H1 (cell line): ENCODE measurements at places on chromosomes 4 and X.

- H3K27ac ChIP-seq: no peak overlapping the region
- no peaks in the 10 kb centered on the region for H3K4me1 ChIP-seq
- H3K36me3 ChIP-seq: no peaks in the 10 kb centered on the region
- no peaks in the 10 kb centered on the region for H3K27me3 ChIP-seq
- no peak for DNase-seq
Observed at GRCh38 chr4:154616731-154617130, 4.3 kb upstream of the FGG start.

DNA sequence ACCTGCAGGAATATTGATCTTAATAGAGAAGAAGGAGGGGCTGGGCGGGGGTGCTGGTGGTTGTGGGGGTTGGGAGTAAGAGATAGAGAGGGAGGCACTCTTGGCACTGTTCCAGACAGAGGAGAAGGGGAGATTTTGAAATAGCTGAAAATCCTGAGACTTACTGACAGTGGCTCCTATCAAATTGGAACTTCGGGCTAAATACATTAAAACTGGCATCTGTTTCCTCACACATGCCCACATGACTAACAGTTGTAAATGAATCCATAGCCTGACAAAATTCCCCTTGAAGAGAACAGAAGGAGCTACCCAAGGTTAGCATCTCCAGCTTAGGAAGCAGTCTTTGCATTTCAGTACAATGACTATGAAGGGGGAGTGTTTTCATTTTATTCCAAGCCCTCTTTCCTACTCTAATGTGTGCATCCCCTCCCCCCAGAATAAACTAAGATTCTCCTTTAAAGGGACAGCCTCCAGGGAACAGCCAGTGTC lies 1.4 kb downstream of the DCX start:
- no peaks in the 10 kb centered on the region for H3K27me3 ChIP-seq
- H3K4me1 ChIP-seq: no peaks in the 10 kb centered on the region; the same call in 1 of the 2 replicates
- no peak for DNase-seq
- H3K27ac ChIP-seq: no peak overlapping the region
- no peaks in the 10 kb centered on the region for H3K36me3 ChIP-seq

- no peak for DNase-seq
- no peaks in the 10 kb centered on the region for H3K36me3 ChIP-seq
- H3K27ac ChIP-seq: no peak overlapping the region
- H3K4me1 ChIP-seq: no peaks in the 10 kb centered on the region
- no peak overlapping the region for H3K4me3 ChIP-seq
- H3K27me3 ChIP-seq: no peaks in the 10 kb centered on the region
Observed at GRCh38 chrX:110268886-110269285, 49.0 kb downstream of the AMMECR1 start.

DNA sequence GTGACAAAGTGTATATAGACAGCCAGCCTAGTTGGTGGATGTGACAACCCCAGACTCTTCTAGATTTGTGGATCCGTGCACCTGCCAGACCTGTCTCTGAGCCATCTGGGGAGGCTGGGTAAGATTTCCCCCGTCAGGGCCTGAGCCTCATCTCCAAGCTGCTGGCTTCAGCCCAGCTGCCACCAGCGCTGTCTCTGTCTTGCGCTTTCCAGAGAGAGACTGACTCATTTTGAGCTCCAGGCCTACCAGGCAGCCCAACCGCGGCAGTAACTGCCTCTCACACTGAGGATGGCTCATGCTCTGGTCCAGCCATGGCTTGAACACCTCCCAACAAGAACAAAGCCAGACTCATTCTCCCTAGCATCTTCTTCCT lies 26.4 kb downstream of the NOP14 start:
- no peak overlapping the region for H3K27ac ChIP-seq
- H3K4me1 ChIP-seq: peaks cover 14% of the 10 kb centered on the region
- no peak for DNase-seq
- no peak overlapping the region for H3K4me3 ChIP-seq
- no peaks in the 10 kb centered on the region for H3K27me3 ChIP-seq

- DNase-seq: peak; percentile 64
- no peaks in the 10 kb centered on the region for H3K27me3 ChIP-seq
- H3K4me1 ChIP-seq: peaks cover 12% of the 10 kb centered on the region
- H3K27ac ChIP-seq: no peak overlapping the region
Observed at GRCh38 chr4:186669159-186669731, 54.4 kb downstream of the FAT1 start.

- no peaks in the 10 kb centered on the region for H3K27me3 ChIP-seq
- no peaks in the 10 kb centered on the region for H3K36me3 ChIP-seq
- H3K27ac ChIP-seq: no peak overlapping the region
- no peaks in the 10 kb centered on the region for H3K4me1 ChIP-seq
- H3K4me3 ChIP-seq: no peak overlapping the region
- DNase-seq: no peak
Observed at GRCh38 chrX:25600776-25601175, 537.4 kb upstream of the MAGEB18 start.

DNA sequence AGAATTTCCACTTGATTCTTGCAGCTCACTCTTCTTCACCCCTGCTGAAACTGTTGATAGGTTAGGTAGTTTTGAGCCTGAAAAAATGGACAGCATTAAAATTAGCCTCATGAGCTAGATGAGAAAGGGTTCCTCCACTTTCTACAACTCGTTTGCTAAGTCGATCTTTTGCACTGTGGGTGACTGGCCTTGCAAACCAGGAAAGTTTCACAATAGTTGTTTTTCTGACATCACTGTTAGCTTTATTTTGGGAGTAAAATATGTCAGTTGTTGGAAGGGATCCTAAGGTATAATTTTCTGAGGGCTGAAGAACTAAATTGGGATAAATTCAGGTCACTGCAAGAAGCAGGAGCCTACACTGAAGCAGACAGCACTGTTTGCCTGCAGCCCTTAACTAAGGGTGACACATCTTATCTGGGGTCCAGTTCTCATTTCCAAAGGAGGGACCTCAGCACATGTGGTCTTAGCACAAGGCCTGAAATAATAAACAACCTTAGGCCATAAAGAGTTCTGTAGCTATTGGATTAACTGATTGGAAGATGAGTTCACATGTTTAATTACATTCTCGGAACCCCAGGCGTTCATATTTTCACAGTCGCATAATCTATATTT lies 29.1 kb downstream of the ANAPC4 start:
- H3K27me3 ChIP-seq: no peaks in the 10 kb centered on the region
- peaks cover 75% of the 10 kb centered on the region for H3K36me3 ChIP-seq
- H3K4me1 ChIP-seq: no peaks in the 10 kb centered on the region
- no peak overlapping the region for H3K27ac ChIP-seq

- no peaks in the 10 kb centered on the region for H3K27me3 ChIP-seq
- H3K4me1 ChIP-seq: no peaks in the 10 kb centered on the region
- no peak overlapping the region for H3K4me3 ChIP-seq
- H3K27ac ChIP-seq: no peak overlapping the region
Observed at GRCh38 chr4:156593464-156593863, 378.1 kb downstream of the PDGFC start.

DNA sequence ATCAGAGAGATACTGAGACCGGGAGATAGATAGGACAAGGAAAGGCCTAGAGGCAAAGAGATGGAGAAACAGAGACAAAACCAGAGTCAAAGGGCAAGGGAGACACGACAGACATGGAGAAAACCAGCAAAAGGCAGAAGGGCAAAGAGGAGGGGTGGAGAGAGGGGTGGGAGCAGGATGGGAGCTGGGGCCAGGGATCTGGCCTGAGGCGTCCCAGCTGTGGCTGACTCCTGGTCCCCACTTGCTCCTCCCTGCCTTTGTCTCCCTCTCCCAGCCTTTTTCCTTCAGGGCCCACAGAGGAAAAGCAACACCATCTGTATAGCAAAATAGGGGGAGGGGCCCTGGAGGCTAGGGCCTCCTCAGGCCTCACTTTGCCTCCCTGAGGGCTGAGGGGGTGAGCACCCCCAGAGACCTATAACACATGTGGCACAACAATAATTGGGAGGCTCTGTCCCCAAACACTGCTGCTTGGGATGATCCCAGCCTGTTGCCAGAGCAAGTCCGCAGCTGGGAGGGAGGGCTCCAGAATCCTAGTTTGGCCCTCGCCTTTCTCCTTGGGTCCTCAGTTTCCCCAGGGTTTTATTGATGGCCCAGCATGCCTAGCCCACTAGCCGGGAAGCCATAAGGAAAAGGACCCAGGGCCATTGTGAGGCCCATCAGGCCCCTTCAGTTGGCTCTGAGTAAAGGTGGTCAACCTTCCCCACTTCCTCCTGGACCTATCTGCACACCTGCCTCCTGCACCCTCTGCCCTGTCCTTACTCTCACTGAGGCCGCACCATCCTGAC lies 96.8 kb downstream of the PJA1 start:
- no peaks in the 10 kb centered on the region for H3K36me3 ChIP-seq
- no peak overlapping the region for H3K4me3 ChIP-seq
- no peak for DNase-seq

DNA sequence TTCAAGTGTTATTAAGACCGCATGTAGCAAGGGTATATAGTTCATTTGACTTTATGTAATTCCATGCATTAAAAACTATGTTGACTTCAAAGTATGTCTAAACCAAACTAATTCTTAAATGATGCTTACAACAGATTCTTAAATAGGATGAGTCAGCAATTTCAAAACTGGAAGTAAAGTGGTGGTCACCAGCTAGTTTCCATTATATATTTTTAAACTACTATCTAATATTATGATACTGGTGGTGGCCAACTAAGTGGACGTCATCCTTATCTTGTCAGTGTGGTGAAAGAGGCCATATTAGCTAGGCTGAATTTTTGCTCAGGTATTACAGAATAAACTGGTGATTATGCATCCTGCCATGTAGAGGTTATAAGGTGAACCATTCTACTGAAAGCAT lies 1.2 kb downstream of the IL15 start:
- H3K4me1 ChIP-seq: peaks cover 4% of the 10 kb centered on the region; the same call in 1 of the 2 replicates
- peaks cover 9% of the 10 kb centered on the region; the same call in 1 of the 2 replicates for H3K27me3 ChIP-seq
- no peak for DNase-seq
- H3K4me3 ChIP-seq: peak overlapping the region; percentile 85

GRCh38 chrX:22534643-22535042 lies 261.9 kb downstream of the CBLL2 start:
- H3K27me3 ChIP-seq: no peaks in the 10 kb centered on the region
- no peaks in the 10 kb centered on the region for H3K36me3 ChIP-seq
- no peak for DNase-seq
- H3K4me3 ChIP-seq: no peak overlapping the region
- no peak overlapping the region for H3K27ac ChIP-seq
- H3K4me1 ChIP-seq: no peaks in the 10 kb centered on the region

DNA sequence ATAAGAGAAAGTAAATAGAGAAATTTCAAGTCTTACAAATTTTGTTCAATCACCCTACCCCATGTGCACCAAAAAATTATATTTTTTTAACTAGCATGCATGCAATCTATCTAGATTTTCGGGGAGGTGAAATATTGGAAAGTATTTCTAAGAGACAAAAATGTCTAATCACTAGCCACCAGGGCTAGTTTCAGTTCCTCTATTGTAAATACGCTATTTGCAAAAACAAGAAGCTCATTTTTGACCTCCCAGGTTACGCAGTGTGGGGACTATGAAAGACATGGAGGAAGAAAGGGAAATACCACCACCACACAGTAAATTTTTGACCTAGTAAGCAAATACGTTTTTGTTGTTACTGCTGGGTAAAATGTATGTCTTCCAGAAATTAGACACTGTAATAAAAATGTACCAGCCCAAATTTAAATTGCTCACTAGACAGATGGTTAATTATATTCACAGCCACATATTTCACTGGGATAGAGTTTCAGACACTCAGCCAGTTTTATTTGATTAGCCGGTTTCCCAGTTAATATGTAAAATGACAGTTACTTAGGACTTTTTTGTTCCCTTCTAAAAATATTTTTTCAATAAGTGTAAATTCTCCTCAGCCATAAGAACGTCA lies 2.2 kb downstream of the NEXMIF start:
- H3K4me1 ChIP-seq: no peaks in the 10 kb centered on the region
- no peak for DNase-seq
- no peak overlapping the region for H3K27ac ChIP-seq
- H3K4me3 ChIP-seq: no peak overlapping the region
- H3K27me3 ChIP-seq: peaks cover 25% of the 10 kb centered on the region

DNA sequence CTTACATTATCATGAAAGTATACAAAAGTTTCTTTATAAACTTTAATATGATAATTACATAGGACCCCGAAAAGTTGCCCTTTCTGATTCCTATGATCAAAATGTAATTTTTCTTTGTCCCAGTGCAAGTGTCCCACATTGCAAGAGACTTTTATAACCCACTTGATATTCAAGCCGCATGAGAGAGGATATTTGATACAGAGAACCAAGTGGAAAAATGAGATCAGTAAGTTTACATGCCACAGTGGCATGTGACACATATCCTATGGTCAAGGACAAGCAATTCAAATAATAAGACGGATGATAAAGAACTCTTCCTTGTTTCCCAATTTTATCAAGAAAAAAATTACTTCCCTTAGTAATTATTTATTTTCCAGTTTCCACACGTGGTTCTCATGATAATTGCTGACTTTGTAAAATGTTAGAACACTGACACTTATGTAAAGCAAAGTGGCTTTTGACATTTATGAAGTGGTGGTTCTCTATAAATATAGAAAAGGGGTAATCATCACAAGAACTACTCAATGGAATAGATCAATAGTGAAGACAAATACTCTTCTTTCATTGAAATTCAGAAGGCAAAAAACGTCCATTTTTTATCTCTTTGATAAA lies 273.7 kb upstream of the NOCT start:
- no peak for DNase-seq
- no peaks in the 10 kb centered on the region for H3K27me3 ChIP-seq
- no peaks in the 10 kb centered on the region for H3K36me3 ChIP-seq
- H3K4me1 ChIP-seq: no peaks in the 10 kb centered on the region
- H3K27ac ChIP-seq: no peak overlapping the region

DNA sequence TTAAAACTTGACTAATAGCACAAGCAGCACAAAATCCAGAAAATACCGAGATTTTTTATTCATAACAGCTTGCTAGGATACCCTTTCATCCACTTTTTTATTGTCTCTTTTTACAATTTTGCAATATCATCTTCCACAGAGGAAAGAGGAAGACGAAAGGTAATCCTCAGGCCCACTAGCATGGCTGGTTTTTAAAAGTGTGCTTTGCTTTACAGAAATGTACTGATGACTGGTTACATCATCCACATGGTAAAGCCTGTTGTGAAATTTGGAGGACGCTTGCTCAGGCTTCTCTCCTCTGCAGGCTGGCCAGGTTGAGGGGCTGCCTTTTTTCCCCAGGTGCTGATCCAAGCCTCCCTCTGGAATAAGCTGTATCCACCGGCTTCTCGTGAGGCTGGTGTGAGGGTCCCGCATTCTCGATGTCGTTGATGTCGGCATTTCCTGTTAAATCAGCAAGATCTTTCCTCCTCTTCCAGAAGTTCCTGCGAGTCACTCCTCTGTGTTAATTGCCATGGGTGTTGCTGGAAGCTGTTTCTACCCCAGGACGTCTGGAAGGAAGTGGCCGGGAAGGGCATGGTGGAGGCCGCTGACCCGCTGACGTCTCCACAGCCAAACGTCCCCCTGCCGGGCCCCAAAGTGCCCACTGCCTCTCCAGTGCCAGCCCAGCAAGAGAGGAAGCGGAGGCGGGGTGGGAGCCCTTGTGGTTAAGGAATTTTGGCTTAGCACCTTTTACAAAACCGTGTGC lies 5.8 kb upstream of the DGKQ start:
- H3K4me1 ChIP-seq: peaks cover 6% of the 10 kb centered on the region; the same call in 1 of the 2 replicates
- H3K27me3 ChIP-seq: peaks cover 6% of the 10 kb centered on the region; the same call in 1 of the 2 replicates
- no peak for DNase-seq
- no peaks in the 10 kb centered on the region for H3K36me3 ChIP-seq
- H3K27ac ChIP-seq: no peak overlapping the region
